ENCODE measurements at places on chromosomes 3 and 15.

DNA sequence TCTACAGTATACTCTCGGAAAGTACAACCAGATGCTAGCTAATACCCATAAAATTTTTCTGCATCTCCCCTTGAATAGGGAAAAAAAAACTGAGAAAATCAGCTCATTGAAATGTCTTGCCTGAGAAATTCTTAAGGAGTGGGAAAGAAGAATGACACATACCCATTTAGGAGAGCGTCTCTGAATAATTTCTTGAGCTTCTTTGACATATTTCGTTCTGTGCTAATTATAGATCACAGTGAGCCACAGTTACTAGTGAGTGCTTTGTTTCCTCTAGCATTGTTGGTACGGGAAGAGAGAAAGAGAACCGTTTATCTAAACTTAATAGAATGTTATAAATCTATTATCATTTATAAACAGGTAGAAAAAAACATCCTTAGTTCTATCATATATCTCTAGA lies 588.4 kb downstream of the UNC13C start:
- DNase-seq: no peak

- DNase-seq: no peak
Observed at GRCh38 chr3:31704591-31705179, 172.0 kb downstream of the STT3B start.

- DNase-seq: no peak
Observed at GRCh38 chr3:181695661-181696491, 15.8 kb upstream of the SOX2 start.

GRCh38 chr3:63585927-63586326 lies 66.5 kb upstream of the SNTN start:
- DNase-seq: no peak

GRCh38 chr3:23038471-23038870 lies 164.7 kb upstream of the UBE2E2 start:
- no peak for DNase-seq

GRCh38 chr3:162764808-162765071 lies 1268.1 kb downstream of the OTOL1 start:
- DNase-seq: no peak
